Right forelimb (tissue), 1 donor: ENCODE measurements at places on chromosomes 16 and 17.
A peak's percentile ranks its signal among the peaks of the same experiment; 100 is the strongest.

GRCh38 chr16:26031286-26031685, 339.5 kb downstream of the HS3ST4 start:
- DNase-seq, result no peak

DNA sequence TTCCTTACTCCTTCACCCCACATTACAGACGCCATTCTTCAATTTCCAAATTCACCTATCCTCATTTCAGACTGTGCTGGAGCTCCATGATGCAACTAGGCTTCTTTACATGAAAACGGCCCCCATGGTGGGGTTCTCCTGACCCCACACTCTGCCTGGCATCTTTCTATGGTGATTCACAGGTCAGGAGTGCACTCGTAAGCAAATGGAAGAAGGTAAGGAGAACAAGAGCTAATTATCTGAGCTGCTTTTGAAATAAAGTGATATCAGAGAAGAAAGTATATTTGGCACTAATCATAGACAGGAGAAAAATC, 27.5 kb upstream of the SUPT4H1 start:
- DNase-seq, result no peak

- DNase-seq, result no peak
Observed at GRCh38 chr17:6196355-6196754, 126.2 kb downstream of the WSCD1 start.

DNA sequence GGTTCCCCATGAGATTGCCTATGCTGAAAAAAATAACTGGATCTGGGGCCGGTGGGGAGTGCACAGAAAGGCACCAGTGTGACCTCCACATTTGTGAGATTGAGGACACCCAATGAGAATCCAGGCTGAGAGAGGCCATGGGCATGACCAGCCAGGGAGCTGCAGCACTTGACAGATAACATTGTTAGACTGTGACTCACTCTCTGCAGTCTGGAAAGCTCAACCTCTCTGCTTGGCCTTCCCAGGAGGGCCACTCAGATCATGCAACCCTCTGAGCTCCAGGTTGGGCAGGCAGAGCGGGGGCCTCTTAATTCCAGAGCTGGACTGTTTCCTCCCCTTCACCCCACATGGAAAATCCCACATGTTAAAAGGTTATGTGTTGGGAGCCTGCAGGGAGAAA, 30.1 kb downstream of the FZD2 start:
- DNase-seq, result no peak

- DNase-seq, result peak; percentile 84
Observed at GRCh38 chr17:81422776-81423697, 27.8 kb downstream of the BAHCC1 start.

GRCh38 chr16:70388006-70388680, 41.4 kb downstream of the DDX19A start:
- DNase-seq, result no peak

DNA sequence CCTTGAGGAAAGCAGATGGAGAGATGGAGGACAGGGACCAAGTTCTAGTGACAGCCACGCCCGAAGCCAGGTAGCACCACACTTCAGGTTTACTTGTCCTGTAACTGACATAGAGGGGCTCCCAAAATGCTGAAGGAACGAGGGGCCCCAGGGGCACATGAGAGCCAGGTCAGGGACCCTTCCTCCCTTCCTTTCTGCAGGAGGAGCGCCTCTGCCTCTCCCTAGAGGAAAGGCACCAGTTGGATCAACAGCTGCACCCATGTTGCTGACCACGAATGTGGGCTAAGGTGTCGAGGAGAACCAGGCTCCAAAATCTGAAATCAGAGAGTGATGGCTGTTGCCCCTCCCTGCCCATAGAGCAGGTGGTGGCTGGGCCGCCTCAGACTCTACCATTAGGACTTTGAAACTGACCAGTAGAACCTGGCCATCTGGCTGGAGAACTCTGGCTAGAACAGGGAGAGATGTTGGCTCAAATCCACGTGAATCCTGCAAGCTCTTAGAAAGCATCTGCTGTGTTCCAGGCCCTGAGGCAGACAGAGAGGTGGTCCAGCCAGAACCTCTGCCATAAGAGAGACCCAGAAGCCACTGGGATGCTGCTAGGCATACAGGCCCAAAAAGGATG, 218.8 kb downstream of the KATNIP start:
- DNase-seq, result no peak

DNA sequence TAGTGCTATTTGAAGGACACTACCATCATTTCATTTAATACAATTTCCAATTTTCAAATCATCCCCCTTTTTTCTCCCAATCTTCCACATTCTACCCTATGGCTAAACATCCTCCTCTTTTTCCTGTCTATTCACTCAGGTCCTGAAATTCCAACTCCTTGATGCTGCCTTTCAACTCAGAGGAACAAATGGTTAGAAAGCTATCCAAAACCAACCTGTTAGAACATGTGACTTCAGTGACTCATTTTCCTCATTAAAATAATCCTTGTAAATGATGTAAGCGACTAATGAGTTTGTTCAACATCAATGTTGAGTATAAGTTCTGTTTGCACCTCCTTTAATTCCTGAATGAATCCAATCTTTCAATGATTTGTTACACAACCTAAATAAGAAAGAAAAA, 5.5 kb downstream of the PSMD12 start:
- DNase-seq, result no peak

GRCh38 chr16:69820926-69821541, 58.9 kb downstream of the WWP2 start:
- peak; percentile 71 for DNase-seq

DNA sequence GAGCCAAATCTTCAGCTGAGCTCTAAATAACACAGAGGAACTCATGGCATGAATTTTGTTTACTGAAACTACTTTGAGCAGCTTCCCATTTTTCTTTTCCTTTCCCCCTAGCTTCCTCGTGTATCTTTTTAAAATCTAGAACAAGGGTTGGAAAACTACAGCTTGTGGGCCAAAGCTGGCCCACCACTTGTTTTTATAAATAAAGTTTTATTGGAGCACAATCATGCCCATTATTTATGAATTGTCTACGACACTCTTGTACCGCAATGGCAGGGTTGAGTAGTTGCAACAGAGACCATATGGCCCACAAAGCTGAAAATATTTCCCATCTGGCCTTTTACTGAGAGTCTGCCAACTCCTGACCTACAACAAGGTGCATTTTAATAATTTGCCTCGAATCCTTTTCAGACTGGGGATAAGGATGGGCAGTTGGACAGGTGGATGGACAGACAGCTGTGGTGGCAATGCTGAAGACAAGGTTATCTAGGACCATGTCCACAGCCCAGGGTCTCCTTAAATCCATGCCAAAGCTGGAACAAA, 87.7 kb downstream of the RMI2 start:
- no peak for DNase-seq

GRCh38 chr17:57881143-57881542, 31.3 kb upstream of the MRPS23 start:
- DNase-seq, result peak; percentile 82

DNA sequence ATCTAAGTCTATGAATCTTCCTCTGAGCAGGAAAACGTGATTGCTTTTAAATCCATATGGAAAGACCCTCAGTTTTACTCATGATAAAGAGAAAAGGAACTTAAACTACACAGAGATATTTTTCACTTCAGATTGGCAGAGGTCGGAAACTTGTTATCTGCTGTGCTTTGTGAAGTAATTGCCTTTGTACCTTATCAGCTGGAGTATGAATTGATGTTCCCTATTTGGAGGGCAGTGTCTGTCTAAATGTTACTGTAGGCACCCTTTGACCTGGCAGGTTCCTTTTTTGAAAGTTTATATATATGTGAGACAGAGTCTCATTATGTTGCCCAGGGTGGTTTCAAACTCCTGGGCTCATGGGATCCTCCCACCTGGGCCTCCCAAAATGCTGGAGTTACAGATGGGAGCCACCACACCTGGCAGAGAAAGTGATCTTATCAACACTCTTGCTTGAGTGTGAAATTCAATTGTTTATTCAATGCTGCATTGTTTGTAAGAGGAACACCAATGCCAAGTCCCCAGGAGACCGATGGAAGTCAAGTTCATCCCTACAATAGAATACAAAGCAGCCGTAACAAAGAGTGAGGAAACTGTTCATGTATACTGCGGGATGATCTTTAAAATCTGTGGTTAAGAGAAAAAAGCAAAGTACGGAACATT, 52.3 kb downstream of the ABCC1 start:
- no peak for DNase-seq

DNA sequence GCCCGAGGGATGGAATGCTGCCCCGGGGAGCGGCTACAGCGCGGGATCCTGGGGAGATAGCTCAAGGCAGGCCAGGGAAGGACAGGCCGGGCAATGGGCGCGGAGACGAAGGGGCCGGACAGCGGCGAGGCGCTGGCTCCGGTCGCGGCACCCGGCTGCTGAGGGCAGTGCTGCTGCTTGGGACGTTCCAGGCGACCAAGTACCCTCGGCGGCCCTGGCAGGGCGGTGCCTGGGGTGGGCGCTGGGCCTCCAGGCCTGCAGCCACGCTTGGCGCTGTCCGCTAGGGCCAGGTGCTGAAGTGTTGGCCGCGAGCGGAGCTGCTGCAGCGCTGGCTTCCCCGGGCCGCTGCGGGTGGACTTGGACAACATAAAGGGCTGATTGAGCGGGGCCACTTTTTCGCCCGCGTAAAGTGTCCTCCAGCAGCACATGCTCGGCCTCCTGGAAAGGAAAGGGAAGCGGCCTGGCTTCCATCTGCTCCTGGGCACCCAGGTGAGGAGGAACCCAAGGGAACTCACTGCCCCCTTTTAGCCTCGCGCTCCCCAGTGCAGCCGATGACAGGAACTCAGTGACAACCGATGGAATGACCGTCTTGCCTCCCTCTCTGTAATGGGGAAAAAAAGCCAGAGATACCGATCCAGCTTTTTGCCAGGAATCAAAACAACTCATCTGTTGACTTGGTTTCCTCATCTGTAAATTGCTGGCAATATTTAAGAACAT, 23.7 kb downstream of the CLEC3A start:
- peak; percentile 93 for DNase-seq

GRCh38 chr17:67514998-67515397, 137.9 kb downstream of the PITPNC1 start:
- no peak for DNase-seq

DNA sequence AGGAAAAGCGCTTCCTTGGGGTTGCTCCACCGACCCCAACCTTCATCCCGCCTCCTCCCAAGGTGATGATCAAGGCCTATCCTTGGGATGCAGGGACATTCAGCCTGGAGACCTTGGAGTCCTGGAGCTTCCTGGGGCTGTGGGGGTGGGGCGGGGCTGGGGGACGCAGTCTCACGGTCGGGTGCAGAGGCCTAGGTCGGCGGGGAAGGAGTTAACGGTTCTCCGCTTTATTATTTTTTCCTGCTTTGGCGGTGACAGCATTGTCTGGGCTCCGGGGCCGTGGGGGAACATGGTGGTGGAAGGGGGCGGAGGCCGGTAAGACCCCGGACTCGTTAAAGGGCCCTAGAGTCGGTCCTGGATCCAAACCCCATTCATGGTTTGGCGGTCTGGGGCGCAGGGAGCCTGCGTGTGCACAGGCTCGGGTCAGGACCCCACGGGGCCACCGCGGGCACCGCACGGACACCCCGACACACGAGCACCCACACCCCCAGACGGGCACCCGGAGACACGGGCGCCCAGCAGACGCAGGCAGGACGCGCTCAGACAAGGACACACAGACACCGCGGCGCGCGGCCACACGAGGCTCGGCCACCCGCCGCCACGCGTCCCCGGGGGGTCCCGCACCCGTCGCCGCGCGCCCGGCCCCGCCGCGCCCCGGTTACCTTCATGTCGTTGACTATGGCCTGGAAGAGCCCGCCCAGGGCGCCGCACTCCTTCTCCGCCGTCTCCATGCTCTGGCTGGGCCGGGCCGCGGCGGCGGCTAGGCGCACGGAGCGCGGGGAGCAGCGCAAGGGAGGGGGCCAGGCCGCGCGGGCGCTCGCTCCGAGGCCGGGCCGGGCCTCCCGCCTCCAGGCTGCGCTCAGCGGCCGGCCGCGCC, 554 bp downstream of the MTSS2 start:
- DNase-seq, result no peak
